ENCODE measurements at places on chromosomes 7 and 10.

DNA sequence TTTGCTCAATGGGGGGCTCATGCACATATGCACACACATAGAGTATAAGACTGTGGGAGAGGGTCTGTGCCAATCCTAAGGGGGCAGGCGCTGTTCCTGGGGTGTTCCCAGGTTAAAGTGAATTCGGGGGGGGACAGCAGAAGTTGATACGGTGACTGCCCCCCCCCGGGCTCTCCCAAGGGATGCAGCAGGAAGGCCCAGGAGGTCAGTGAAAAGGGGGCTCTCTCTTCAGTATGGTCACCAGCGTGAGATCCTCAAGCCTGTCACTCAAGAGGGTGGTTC is 32.4 kb downstream of the SPDYE6 start:
- no peak for DNase-seq

DNA sequence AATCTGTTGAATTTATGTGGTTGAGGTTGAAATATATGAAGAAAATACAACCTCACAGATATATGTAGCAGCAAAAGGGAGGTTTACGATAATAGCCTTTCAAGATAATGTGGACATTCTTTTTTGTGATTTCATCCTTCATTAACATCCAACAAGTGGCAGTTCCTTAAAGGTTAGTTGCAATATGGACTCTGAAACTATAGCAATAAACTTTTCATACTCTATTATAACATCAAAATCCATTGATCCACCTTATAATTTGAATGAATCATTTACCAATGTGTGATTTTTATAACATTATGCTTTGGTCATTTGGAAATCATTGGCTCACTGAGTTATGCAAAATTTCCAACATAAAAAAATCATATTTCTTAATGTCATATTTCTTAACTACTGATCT is 200.8 kb upstream of the CSTF2T start:
- DNase-seq: no peak

GRCh38 chr10:20274571-20274970 is 458.3 kb downstream of the PLXDC2 start:
- DNase-seq: no peak

GRCh38 chr10:45653454-45653853 is 19.1 kb downstream of the ZFAND4 start:
- no peak for DNase-seq

DNA sequence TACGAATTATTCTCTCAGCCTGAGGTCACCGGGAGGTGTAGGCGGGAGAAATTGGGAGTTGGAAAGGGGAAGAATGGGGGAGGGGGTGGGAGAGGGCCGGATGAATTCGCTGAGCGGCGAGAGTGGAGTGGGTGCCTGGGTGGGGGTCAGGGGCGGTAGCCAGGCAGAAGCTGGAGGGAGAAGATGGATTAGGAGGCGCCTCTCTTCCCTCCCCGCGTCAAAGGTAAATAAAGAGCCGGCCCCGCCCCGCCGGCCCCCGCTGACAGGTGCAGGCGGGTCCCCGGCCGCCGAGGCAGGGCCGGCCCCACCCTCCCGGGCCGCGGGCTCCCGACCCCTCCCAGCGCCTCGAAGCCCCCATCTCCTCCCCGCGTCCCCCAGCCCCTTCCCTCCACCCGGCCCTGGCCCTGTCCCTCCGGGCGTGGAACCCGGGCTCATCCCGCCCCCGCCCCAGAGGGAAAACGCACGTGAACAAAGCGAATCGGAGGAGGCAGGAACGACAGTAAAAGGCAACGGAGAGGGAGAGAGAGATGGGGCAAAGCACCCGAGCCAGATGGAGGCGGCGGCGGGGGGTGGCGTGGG is 872 bp downstream of the FAM131B start:
- DNase-seq: no peak

DNA sequence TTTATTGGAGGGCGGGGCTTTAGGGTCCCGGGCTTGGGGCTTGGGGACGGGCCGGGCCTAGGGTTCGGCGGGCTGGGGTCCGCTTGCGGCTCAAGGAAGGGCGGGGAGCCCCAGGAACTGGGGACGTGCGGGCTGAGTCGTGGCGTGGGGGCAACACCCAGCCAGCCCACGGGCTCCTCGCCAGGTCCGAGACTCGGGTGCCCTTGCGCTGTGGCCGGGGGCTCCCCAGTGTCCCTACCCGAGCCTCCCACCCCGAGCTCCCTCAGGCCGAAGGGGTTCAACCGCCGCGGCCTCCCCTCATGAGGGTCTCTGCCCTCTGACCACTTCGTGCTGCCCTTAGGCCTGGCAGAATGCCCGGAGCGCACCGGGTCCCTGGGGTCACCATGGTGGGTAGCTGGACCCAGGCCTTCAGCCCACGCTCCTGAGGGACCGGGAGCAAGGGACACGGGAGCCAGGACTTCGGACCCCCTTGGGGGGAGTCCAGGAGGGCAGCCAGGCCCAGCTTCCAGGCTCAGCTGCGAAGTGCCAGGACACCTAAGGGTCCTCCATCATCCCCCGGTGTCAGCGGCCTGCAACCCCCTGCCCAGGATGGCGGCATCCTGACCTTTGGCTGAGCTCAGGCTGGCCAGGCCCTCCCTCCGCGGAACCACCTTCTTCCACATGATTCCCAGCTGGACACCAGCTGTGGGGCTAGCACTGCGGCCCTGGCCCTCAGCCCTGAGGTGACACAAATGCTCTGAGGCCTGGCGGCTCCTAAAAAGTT is 524 bp upstream of the FUOM start:
- no peak for DNase-seq

DNA sequence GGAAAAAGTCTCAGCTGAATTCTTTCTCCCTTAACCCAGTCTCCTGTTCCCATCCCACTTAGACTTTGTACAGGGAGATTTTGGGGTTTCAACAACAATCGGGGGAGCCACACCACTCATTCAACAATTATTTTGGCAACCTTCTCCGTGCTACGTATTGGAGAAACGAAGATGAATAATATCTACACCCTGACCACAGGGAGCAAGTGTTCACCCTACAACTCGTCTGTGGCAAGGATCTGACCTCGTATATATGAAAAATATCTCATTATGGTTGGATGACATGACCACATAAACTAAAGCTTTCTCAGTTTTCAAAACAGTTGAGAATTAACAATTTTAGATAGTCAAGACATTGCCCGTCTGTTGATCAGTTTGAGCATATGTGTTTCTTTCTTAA is 302.1 kb downstream of the CACNA2D1 start:
- no peak for DNase-seq

DNA sequence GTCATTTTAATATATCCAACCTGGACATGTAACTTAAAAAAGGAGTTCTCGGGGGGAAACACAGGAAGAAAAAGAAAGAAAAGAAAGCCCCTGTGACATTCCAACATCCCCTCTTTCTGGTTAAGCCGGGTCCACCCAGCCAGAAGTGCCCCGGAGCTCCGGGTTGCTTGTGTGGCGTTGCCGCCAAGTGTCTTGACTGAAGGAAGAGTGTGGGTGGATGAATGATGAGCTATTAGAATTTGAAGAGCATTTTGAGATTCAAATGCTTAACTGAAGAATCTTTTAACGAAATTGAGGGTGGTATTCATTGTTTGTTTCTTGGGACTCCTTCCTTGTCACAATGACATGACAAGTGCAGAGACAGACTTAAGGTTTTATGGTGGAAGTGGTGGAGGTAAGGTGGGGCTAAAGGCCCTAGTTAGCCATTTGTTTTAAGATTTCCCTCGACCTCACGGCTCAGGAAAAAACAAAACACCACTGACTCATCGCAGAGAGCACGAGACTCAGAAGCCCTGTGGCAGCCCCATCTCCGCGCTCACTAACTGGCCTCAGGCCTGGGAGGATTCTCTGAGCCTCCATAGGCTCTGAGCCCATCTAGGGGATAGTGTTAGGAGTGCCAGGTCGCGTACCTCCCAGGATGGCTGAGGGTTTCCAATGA is 1.8 kb upstream of the GLI3 start:
- DNase-seq: no peak

DNA sequence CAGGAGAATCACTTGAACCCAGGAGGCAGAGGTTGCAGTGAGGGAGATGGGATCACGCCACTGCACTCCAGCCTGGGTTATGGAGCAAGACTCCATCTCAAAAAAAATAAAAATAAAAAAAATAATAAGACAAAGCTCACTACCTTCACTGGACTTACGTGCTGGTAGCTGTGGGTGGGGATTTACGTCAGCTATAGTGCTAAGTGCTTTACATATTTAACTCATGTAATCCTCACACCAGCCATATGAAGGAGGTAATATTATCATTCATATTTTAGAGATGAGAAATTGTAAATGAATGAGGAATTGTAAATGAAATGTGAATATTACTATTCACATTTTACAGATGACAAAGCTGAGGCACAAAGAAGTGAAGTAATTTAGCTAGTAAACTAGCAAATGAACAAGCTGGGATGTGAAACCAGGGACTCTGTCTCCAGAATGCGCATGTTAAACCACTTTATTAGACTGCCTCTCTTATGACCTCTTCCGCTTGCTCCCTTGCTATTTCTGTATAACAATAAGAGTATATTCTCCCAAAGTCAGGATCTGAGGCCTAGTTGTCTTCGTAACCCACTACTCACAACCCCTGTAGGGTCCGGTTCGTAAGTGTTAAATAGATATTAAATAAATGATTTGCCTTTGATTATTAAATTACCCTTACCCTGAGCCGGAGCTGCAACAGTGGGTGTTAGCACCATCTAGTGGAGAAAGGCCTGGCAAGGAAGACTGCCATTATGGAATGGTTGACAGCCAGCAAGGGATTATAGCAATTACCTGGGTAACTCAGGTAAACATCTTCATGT is 70.2 kb downstream of the HTR7 start:
- DNase-seq: no peak

GRCh38 chr10:1363446-1364121 is 307.4 kb downstream of the WDR37 start:
- no peak for DNase-seq

Measured in NCI-H187 (cell line).